ENCODE measurements at places on chromosomes 11 and 22.

- no peak for DNase-seq
Measured at GRCh38 chr11:6483015-6483414, 1.7 kb downstream of the TIMM10B start.

- no peak for DNase-seq
Measured at GRCh38 chr11:47616726-47617416, 22.7 kb upstream of the C1QTNF4 start.

DNA sequence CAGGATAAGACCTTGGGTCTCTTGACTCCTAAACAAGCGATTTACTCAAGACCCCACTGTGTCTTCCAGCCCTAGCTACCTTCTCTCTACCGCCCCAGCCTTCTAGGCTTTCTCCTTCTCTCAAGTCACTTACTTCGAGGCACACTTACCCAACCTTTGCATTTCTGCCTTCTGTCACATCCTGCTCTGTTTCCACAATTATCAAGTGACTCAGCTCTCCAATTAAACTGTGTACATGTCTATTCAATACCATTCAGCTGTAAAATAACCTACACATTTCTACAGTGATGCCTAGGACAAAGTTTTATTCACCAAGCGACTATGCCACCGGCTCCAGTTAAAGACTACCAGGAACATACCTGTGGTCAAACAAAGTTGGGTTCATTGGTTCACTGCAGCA is 69.0 kb downstream of the LARGE1 start:
- DNase-seq, result no peak

GRCh38 chr22:48869788-48870187 is 957.9 kb downstream of the BRD1 start:
- DNase-seq, result no peak

DNA sequence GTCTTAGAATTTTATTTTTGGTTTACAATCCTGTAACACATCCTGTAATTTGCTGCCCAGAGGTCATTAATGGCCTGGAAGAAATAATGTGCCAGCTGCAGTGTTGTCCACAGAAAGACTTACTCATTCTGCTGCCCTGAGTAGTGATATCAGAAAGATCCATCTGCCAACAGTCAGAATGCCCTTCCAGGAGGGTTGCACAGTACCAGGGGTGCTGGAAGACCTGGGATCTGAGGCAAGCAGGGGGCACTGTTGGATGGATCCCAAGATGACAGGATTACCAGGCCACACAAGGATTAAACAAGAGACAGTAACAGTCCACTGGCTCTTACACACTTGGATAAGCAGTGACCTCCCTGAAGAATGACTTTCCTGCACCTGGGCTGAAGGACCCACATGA is 93.8 kb upstream of the TOP3B start:
- DNase-seq, result no peak

GRCh38 chr22:48897645-48898370 is 929.9 kb downstream of the BRD1 start:
- DNase-seq, result no peak

DNA sequence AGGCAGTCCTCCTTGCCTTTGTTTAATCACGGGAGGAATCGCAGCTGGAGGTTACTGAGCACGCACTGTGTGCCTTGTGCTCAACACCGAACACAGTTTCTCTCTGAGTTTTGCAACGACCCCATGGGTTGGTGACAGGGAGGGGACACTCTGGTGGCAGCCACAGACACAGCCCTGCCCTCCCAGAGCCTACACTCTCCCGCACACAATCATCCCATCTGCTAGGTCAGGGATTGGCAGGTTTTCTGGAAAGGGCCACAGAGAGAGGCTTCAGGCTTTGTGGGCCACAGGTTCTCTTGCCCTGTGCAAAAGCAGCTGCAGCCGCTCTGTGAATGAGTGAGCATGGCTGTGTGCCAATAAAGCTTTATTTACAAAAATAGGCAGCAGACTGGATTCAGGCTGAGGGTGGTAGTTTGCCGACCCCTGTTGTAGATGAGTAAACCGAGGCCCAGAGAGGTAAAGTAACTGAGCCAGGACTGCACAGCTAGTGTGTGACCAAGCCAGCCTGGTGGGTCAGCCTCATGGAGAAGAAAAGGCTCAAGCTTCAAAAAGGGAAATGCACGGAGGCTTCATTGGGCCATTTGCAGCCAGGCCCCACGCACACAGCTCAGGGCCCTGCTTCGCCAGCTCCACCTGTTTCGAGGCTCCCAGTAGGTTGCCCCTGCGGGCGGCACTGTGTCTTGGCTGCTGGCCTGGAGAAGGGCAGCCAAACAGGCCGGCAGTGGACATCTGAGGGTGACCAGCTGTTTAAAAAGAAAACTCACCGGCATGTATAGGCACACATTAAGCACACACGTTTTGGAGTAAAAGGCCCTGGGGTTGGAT is 16.3 kb downstream of the LTO1 start:
- DNase-seq, result no peak

GRCh38 chr11:43503417-43503816 is 144.7 kb downstream of the TTC17 start:
- DNase-seq, result no peak

- no peak for DNase-seq
Measured at GRCh38 chr11:120031612-120032600, 106.0 kb downstream of the TRIM29 start.

DNA sequence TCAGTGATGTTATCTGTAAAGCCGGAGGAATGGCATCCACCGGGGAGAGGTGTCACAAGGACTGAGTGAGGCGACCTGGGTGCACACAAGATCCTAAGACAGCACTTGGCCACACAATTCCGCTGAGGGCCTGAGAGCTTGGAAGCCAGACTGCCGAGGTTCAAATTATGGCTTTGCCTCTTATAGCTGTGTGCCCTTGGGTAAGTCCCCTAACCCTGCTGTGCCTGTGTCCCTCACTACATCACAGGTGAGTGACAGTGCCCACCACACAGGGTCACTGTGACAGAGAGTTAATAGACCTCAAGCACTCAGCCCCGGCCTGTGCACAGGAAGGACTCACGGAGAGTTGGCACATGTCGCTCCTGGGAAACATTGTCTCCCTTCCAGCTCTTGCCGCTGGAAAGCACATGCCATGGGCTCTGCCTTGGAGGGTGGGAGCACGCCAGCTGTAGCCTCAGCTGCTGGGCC is 592 bp downstream of the RHOD start:
- no peak for DNase-seq

DNA sequence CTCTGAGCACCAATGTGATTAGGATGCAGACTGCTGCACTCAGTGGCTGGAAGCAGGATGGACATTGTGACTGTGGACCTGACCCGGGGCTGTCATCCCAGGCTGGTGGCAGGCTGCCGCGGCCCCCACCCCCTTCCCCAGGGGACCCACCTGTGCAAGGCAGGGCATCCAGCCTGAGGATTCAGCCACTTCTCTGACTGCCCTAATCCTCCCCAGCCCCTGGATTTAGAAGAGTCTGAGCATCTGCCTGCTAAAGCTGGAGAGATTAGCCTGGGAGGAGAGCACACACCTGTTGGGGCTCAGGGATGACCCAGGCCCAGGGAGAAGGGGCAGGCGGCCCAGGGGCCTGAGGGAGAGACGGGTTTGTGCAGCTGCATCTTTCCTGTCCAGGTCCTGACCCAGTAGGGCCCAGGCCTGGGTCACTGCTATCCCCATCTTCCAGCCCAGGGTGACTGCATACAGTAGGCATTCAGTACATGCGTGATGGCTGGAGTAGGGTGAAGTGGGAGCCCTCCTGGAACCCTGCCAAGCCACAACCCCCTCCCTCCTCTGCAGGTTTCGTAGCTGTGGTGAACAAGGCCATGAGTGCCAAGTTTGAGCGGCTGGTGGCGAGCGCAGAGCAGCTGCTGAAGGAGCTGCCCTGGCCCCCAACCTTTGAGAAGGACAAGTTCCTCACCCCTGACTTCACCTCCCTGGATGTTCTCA is 12.1 kb downstream of the DPP3 start:
- no peak for DNase-seq

GRCh38 chr11:130388607-130389205 is 39.7 kb downstream of the ADAMTS8 start:
- no peak for DNase-seq

DNA sequence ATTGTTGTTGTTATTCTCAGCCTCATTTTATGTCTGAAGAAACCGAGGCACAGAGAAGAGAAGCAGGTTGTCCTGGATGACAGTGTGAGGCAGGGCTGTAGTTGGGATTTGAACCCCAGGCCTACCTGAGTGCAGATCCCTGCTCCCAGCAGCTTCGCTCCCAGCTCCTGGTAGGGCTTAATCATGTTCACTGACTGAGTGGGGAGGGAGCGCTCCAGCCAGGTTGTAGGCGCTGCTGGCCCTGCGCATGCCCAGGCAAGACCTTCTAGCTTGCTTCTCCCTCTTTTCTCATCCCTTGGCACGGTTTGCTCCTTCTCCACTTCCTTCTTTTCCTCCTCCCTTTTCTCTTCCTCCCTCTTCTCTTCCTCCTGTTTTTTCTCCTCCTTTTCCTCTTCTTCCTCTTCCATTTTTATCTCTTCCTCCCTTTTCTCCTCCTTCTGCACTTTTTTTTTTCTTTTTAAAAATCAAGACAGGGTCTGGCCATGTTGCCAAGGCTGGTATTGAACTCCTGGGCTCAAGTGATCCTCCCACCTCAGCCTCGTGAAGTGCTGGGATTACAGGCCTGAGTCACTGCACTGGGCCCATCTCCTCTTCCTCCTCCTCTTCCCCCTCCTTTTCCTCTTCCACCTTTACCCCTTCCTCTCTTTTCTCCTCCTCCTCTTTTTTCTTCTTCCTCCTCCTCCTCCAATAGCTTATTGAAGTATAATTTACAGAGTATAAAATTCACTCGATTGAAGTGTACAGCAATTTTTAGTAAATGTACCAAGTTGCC is 109.3 kb downstream of the KIAA1671 start:
- no peak for DNase-seq

- DNase-seq, result no peak
Measured at GRCh38 chr22:22761963-22762772, 117.8 kb downstream of the GGTLC2 start.

DNA sequence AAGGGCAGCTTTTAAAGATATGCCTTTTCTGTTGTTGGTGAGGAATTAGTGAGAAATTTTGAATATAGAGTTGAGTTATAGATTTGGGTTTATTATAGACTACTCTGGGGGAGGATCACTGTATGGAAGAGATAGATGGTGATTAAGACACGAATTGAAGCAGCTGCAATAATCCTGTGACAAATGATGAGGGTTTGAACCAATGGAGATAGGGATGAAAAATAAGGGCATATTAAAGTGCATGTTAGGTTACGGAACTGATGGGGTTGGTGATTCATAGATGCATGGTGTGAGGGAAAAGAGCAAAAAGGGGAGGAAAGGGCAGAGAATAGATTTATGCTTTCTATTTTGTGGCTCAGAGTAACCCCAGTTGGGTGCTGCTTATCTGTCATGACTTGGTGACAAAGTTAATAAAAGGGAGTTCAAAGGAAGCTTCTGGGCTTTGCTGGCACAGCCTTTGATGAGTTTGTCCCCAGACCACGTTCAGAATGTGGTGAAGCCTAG is 11.8 kb downstream of the C11orf87 start:
- DNase-seq, result no peak

DNA sequence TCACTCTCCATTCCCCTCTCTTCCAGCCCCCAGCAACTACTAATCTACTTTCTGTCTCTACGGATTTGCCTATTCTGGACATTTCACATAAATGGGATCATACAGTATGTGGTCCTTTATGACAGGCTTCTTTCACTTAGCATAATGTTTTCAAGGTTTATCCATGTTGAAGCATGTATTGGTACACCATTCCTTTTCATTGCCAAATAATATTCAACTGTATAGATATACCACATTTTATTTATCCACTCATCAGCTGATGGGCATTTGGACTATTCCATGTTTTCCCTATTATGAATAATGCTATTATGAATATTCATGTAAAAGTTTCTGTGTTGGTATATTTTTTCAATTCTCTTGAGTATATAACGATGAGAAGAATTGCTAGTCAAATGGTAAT is 54.5 kb downstream of the MRTFA start:
- DNase-seq, result no peak

GRCh38 chr11:57205041-57205641 is 23.4 kb downstream of the LRRC55 start:
- DNase-seq, result no peak

- DNase-seq, result no peak
Measured at GRCh38 chr11:129590030-129590752, 214.5 kb downstream of the BARX2 start.

DNA sequence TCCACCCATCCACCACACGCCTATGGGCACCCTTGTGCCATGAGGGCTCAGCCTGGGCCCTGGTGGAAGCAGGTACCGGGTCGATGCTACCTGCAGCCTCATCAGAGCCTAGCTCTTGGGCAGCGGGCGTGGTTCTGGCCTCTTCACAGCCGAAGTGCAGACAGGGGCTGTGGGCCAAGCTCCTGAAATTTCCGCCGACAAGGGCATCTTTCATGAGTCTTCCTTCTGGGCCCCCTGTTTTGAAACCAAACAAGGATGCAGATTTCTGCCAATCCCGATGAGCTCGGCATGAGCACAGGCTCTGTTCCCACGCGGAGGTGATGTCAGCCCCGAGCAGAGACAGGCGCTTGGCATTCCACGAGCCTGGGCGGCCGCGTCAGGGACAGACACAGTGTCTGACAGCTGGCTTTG is 22.6 kb upstream of the MGAT3 start:
- no peak for DNase-seq

DNA sequence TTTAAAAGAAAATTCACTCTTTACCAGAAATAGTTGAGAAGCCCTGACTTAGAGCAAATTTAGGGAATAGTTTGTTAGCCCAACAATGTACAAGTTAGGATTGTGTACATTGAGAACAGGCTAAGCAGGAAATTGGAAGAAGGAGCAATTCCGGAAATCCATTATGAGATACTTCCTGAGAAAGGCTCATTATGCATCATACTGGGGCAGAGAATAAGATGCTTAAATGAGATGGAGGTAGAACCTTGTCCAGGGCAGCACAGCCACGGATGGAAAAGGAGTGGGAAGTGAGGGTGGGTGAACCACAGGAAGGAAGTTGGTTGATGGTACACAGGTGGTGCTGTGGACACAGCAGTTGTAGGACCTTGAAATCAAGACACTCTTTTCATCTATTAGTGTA is 180.2 kb downstream of the PGR start:
- DNase-seq, result no peak

GRCh38 chr22:32876516-32876915 is 75.0 kb downstream of the TIMP3 start:
- no peak for DNase-seq

DNA sequence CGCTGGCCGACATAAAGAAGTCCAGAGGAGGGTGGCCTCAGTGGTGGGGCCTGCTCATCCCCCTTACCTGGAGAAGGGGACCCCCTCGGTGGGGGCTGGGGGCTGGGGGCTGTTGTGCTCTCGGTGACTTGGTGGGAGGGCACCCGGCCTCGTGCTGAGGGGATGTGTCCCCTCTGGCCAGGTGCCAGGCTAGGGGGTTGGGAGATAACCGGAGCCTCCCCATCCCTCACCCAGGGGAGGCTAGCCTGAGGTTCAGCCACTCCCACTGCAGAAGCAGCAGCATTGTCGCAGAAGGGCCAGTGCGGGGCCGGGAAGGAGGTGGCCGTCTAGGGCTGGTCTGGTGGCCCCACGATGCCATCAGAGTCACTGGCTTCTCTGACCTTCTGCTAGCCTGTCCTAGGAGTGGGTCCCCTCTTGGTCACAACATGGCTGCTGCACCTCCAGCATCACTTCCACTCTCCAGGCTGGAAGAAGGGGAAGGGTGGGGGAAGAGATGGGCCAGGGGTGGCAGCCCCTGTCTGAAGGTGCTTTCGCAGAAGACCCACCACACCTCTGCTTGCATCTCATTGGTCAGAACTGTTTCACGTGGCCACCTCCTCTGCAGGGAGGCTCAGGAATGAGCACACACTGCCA is 44.2 kb upstream of the FADD start:
- DNase-seq, result no peak
